ENCODE measurements at places on chromosomes 5 and 9. TPM values are rescaled to one million over a fixed set of nuclear protein-coding genes. Genes with fewer than 3 reads are reported as not detected.

DNA sequence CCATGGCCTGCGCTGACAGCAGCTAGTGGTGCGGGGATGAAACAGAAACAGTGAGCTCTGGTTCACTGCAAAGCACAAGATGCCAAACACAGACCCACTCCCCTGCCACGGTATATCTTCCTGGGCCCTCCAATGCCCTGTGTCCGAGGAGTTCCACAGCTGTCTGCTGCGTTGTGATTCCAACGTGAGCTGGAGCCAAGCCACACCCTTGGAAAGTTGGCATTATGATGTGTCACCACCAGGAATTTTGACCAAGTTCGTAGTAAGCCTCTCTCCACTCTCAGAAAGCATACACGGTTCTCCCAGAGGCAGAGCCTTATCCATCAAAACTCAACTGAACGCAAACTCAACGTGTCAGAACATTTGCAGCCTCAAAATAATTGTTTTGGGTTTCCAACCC lies 55.6 kb downstream of the MACROH2A1 start:
- DNase-seq: no peak

The EIF4E1B gene
- total RNA-seq: not detected

The ROPN1L gene
- total RNA-seq: not detected

The COL23A1 gene
- 2.5 TPM for total RNA-seq

The PKD2L2 gene
- total RNA-seq: not detected

DNA sequence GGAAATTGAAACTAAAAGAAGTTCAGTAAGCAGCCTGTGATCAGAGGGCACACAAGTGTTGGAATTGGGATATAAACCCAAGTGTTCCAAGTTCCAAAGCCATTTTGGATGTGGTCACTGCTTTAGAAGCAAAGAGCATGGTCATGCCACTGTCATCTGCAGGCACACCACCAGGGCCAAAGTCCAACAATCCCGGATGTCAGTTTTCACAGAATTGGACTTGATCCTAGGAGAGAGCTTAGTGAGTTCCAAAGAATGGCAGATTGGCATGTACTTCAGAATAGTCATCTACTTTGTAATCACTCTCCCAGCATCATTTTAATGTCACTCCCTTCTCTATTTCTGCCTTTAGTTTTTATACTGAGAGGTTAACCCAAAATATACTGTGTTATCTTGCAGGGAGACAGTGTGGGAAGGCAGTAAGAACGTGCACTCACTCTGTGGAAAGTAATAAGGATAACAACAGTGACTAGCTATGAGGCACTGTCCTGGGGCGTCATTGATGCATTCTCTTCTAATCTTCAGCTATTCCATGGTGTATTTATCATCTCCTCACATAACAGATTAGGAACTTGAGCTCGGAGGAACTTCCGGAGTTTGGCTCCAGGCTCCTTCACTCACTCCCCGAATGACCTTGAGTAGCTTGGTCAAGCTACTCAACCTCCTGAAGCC lies 388.0 kb downstream of the ACTL7B start:
- no peak for DNase-seq

DNA sequence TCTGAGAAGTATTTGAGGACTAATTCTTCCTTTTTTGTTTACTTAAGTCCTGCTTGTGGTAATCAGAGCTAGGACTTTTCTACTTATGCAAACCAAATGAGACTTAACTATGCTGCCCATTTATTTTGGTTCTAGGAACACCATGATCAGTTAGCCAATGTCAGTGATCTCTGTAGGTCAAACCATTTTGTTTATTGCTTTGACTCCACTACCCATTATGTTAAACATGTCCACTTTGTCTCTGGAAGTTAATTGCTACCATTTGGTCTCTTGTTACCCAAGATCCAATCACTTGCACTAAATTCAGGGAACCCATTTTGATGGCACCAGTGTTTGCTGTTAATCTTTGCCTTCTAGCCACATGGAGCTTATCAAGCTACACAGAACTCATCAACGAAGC lies 161.9 kb downstream of the CCDC171 start:
- no peak for DNase-seq

DNA sequence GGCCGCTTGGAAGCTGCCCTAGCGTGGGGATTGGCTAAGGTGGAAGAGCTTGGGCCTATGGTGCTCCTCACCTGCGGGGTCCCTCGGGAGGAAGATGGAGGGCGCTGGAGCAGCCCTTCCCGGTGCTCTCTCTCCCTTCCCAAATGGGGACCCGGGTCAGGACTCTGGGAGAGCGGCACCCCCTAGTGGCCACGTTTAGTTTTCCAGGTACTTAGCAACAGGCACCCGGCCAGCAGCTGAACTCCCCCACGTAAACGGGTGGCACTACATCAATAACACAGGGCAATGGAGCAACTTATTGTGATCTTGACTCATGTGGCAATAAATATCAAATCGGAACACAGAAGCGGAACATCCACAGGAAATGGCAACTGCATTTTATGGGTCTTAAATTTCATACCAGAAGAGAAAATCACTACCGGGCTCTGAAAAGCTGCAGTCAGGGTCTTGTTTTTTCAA lies 316.6 kb downstream of the AGTPBP1 start:
- DNase-seq: no peak

The CATSPER3 gene
- not detected for total RNA-seq

DNA sequence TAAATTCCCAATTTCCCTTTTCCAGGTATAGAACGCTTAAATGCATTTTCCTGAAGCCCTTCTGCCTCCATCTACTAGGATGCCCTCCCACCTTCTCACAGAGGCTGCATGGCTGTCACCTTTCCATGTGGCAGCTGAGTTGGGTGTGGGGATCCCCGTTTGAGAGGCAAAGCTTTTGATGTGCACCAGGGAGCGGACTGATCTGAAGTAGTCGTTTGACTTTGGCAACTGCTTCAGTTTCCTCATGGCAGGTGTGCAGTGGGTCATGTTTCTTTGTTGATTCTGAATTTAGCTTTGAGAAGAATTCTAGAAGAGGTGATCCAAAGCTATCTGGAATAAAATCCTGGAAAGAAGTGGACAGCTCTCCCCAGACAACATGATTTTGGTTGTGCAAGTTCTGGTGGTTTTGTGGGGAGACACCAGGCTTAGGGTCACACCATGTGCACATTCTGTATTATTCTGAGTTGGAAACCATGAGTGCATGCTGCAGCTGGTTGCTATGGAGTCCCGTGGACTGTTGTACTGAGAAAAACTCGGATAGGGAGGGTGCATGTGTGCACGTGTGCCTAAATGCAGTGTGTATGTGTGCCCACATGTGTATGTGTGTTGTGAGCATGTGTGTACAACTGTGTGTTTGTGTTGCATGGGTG lies 63.5 kb downstream of the GADD45G start:
- no peak for DNase-seq

- DNase-seq: no peak
Measured at GRCh38 chr5:95350631-95351030, 40.5 kb upstream of the FAM81B start.

All from thoracic aorta (tissue), 2 donors.